ENCODE measurements at places on chromosomes 2 and 18. TPM values are rescaled to one million over a fixed set of nuclear protein-coding genes. Genes with fewer than 3 reads are reported as not detected.

Gene TCF23
- not detected for total RNA-seq

Gene FN1
- 4,728 TPM for total RNA-seq

Gene UGT1A5
- 0.35 TPM for total RNA-seq

Gene LIMS2
- 3.7 TPM for total RNA-seq

Gene IL36RN
- 0.69 TPM for total RNA-seq

Gene PXDN
- total RNA-seq = 243 TPM

Gene RAB17
- 11.9 TPM for total RNA-seq

Gene LYG1
- not detected for total RNA-seq

Gene FOXI3
- not detected for total RNA-seq

Gene LYG2
- not detected for total RNA-seq

Gene PJVK
- 3.3 TPM for total RNA-seq

Gene CNDP1
- total RNA-seq = 0.05 TPM

Gene RAB6C
- not detected for total RNA-seq

Gene RGPD3
- 1.0 TPM for total RNA-seq

Gene COL6A3
- 3.6 TPM for total RNA-seq

Gene IL36A
- total RNA-seq = not detected

Gene MAB21L4
- total RNA-seq = 5.2 TPM

Gene STAT4
- total RNA-seq = 3.0 TPM

Gene TLX2
- total RNA-seq = not detected

Gene NXPH2
- not detected for total RNA-seq

Gene SERPINB13
- not detected for total RNA-seq

Gene ALK
- not detected for total RNA-seq

Gene EMILIN2
- 10.9 TPM for total RNA-seq

Gene TEX44
- total RNA-seq = not detected

Gene XDH
- total RNA-seq = 2.0 TPM

Gene SERPINB4
- 0.35 TPM for total RNA-seq

Gene SLC4A5
- total RNA-seq = 1.2 TPM

Gene LDLRAD4
- total RNA-seq = 0.87 TPM

Gene MTX2
- 35.3 TPM for total RNA-seq

Gene CPLX4
- not detected for total RNA-seq

Gene NEB
- 1.2 TPM for total RNA-seq

Gene TRAF3IP1
- total RNA-seq = 25.3 TPM

Gene STARD6
- 0.69 TPM for total RNA-seq

Gene CCDC68
- total RNA-seq = 5.5 TPM

Gene PRKAG3
- not detected for total RNA-seq

Gene TWIST2
- total RNA-seq = 0.20 TPM

Gene TCF7L1
- 1.4 TPM for total RNA-seq

Gene RESP18
- not detected for total RNA-seq

Gene GCG
- not detected for total RNA-seq

Gene TPO
- total RNA-seq = not detected

Gene UGT1A8
- total RNA-seq = 0.35 TPM

Gene MBD1
- total RNA-seq = 32.6 TPM

Gene GALR1
- total RNA-seq = not detected

Gene AMER3
- not detected for total RNA-seq

Gene RAPGEF4
- total RNA-seq = 1.2 TPM

Gene TMEM182
- 3.3 TPM for total RNA-seq

Gene LINC00305
- not detected for total RNA-seq

Gene EN1
- total RNA-seq = not detected

Gene MGAT4A
- total RNA-seq = 8.7 TPM

Gene ACAA2
- total RNA-seq = 110 TPM

Gene APCDD1
- total RNA-seq = under 0.01 TPM

Gene CAD
- 53.5 TPM for total RNA-seq

Gene EDAR
- total RNA-seq = 0.05 TPM

Gene CCDC74B
- total RNA-seq = 7.2 TPM

Gene ANO7
- 1.8 TPM for total RNA-seq

Gene SCN3A
- total RNA-seq = 23.8 TPM

Gene GAD1
- 19.4 TPM for total RNA-seq

Data from renal cortical epithelial cell (primary cell).